ENCODE measurements at places on chromosomes 4 and X.

DNA sequence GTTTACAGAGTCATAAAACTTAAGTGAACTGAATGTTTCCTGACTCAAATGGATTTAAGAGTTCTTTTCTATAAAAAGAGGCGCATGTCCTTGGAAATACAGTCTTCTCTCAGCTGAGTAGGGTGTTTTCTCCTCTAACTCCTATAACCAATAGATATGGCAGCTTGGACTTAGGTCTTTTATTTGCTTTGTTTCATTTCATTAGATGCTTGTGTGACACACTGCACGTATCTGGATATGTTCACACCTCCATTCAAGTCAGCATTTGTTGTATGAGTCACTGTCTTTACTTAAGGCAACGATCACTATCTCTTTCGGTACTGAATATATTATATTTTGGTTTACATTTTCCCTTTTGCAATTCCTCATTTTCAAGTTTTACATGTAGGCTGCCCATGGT, 136.6 kb downstream of the ARSF start:
- DNase-seq: no peak

- DNase-seq: peak; percentile 46
Measured at GRCh38 chrX:39750256-39750790, 347.4 kb downstream of the BCOR start.

- no peak for DNase-seq
Measured at GRCh38 chr4:42628740-42629139, 28.2 kb downstream of the ATP8A1 start.

GRCh38 chrX:52577464-52578173, 60.8 kb upstream of the XAGE1B start:
- no peak for DNase-seq

- DNase-seq: no peak
Measured at GRCh38 chrX:6163721-6164120, 64.9 kb downstream of the NLGN4X start.

DNA sequence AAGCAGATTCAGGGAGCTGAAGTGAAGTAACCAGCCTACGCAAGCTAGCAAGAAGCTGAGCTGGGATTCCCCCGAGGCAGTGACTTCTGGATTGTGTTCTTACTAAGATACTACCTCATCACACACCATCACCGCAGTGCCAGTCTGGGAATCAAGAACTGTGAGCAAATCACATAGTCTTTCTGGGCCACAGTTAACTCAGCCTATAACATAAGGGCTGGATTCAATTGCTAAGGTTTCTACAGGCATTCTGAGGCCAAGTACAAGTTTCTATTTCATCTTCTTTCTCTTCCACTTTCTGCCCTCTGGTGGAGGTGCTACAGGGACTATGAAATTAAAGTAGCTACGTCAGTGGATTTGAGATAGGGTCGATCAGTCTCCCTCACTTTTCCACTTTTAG, 1.4 kb upstream of the CORIN start:
- no peak for DNase-seq

DNA sequence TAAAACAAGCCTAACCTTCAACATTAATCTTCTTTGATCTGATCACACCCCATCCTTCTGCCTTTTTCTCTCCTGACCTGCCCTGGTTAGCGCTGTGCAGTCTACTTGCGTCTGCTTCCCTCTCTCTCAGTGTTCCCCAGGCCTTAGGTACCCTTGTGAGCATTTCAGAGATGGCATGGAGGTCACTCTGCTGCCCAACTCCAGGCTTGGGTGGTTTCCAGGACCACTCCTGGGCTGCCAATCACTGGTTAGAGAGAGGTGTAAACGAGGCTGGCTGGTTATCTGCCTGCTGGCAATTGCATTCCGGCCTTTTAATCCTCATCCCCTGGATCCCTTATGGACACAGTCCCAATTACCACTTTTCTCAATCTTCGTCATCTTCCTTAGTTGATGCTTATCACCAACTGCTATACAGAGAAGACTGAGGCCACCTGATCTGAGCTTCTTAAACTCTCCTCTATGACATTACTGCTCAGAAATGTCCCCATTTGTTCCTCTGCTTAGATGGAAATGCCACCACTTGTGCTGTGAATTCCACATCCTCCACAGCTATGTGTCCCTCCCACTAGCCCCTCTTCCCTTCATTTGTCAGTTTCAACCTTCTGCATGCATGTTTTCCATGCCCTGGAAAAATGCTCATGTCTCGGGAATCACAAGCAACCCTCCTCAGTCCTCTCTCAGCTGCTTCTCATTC, 29.0 kb upstream of the BCLAF3 start:
- DNase-seq: no peak

GRCh38 chr4:186765138-186765537, 41.5 kb upstream of the FAT1 start:
- DNase-seq: peak; percentile 70

- DNase-seq: no peak
Measured at GRCh38 chr4:186146458-186146857, 42.0 kb downstream of the FAM149A start.

DNA sequence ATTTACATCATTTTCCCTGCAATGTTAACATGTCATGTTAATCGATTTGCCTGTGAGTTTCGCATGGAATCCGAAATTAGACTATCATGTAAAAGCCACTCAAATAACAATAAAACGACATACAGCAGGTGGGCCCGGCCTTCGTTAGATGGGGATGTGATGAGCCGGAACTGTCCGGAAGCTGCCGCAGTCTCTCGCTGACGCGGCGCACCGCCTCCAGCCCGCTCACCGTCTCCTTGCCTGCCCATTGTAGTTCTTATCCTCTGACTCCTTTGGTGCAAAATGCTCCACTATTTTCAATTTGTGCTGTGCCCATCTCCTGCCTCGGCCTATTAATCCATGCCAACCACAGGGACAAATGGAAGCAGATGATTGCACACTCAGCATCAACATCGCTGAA, 877.5 kb upstream of the TENM3 start:
- no peak for DNase-seq
